ENCODE measurements at places on chromosomes 12 and 14.
A peak's percentile ranks its signal among the peaks of the same experiment; 100 is the strongest.

DNA sequence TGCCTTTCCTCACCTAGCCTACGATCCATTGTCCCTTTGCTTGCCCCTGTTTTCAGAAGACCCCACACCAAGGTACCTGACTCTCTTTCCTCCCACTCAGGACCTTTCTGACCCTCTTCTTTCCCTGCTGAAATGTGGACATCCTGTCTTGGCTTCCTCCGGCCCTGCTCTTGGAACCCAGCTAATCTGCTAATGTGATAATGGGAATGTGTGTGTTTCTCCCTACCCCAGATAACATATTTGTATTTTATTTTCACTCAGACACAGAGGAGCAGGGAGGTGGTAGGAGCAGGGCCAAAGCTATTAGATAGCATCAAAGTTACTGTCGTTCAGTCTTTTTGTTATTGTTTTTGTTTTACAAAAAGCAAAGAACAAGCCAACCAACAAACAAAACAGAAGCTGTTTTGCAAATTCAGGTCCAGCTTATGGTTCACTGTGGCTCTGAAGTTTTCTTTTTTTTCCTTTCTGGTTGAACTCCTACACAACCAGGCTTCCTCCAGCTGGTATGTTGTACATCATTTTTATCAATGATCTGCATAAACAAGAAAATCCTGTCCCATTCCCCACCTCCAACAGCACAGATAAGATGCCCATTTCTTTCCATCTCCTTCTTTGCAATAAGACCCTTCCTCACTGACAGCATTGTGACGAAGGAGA is 137.3 kb downstream of the C12orf75 start:
- no peak for DNase-seq

DNA sequence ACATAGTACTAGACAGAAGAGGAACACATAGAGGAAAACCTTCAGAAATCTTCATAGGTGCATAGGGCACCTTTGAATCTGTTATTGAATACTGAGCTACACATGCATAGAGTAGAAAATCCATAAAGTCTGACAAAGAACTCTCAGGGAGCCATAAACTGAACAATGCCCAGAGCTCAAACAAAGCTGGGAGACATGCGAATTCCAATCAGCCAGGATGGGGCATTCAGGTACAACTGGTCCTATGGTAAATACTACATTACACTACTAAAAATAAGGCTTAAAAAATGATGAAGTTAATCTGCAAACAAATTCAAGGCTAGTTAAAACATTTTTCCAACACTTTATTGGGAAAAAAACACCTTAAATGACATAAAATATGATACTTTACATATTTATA is 259.7 kb downstream of the DIO2 start:
- DNase-seq = no peak

GRCh38 chr14:104135121-104135903 is 3.1 kb upstream of the KIF26A start:
- DNase-seq = peak; percentile 77

GRCh38 chr14:60235440-60235839 is 13.6 kb upstream of the PPM1A start:
- DNase-seq = no peak

DNA sequence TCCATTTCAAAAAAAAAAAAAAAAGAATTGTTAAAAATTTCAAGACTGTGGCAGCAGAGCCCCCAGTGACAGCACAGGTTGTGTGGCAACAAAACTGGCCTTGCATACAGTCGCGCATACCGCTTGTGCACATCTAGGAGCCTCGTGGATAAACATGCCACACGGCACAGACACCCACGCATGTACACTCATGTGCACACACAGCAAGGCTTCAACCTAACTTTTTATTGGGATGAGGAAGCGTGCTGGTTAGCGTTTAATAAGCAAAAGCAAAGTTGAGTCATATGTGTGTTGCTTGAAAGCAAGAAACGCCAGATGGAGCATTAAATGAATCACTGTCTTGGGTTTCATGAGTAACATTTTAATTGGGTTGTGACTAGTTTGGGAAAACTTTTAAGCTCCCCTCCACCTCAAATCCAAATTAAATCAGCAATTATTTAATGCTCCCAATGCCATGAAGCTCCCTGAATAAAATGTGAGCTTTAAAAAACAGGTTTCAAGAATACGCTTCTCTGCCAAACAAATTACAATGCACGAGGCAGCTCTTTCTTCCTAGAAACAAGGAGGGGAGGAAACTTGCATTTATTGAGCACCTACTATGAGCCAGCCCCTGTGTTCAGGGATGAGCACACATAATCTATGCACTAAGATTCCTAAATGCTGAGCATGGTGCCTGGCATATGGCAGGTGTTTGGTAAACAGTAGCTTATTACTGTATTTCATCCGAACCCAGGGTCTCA is 35.7 kb upstream of the EML1 start:
- no peak for DNase-seq
